ENCODE measurements at places on chromosomes 1 and 21.

- DNase-seq, result no peak
Measured at GRCh38 chr1:2413495-2414296, 1.3 kb upstream of the PEX10 start.

DNA sequence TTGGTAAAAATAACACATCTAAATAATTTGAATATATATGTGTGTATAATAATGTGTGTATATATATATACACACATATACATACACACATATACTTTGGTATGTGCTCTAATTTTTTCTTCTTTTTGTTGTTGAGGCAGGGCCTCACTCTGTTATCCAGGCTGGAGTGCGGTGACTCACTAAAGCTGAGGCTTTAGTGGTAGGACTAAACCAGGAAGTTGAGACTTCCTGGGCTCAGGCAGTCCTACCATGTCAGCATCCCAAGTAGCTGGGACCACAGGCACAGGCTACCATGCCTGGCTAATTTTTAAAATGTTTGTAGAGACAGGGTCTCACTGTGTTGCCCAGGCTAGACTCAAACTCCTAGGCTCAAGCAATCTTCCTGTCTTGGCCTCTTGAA is 46.7 kb upstream of the CXADR start:
- no peak for DNase-seq

- DNase-seq, result no peak
Measured at GRCh38 chr1:2312515-2313301, 78.6 kb downstream of the MORN1 start.

DNA sequence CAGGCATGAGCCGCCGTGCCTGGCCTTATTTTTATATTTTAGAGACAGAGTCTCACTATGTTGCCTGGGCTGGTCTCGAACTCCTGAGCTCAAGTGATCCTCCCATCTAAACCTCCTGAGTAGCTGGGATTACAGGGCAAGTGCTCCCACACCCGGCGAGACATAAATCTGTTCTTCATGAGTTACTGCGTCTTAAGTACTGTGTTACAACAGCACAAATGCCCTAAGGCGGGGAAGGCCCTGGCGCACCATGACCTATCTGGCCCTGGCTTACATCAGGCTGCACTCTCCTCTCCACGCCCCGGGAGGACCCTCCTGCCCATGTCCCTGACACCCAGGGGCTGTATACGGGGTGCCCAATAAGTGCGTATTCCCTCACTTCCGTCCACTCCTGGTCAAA is 4.3 kb downstream of the GPR153 start:
- DNase-seq, result no peak

DNA sequence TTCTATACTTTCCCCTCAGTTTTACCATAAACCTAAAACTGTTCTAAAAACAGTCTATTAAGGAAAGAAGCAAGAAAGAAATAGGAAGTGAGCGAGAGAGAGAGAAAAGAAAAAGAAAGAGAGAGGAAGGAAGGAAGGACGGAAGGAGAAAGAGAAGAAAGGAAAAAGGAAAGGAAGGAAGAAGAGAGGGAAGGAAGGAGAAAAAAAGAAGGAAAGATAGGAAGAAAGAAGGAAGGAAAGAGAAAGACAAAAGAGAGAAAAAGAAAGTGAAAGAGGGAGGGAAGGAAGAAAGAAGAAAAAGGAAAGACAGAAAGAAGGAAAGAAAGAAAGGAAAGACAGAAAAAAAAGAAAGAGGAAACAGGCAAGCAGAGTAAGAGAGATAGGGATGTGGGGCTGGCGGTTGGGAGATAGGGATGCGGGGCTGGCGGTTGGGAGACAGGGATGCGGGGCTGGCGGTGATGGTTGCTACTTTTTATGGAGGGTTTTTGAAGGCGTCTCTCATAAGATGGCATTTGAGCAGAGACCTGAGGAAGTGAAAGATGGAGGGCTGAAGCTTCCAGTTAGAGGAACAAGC is 70.4 kb upstream of the IRF2BP2 start:
- DNase-seq, result no peak

GRCh38 chr1:196178083-196178635 is 430.1 kb downstream of the KCNT2 start:
- DNase-seq, result no peak
